ENCODE measurements at places on chromosomes 1 and 21.

- no peak for DNase-seq
These were observed 2.4 kb downstream of the DNAJC6 start for GRCh38 chr1:65311760-65312159.

DNA sequence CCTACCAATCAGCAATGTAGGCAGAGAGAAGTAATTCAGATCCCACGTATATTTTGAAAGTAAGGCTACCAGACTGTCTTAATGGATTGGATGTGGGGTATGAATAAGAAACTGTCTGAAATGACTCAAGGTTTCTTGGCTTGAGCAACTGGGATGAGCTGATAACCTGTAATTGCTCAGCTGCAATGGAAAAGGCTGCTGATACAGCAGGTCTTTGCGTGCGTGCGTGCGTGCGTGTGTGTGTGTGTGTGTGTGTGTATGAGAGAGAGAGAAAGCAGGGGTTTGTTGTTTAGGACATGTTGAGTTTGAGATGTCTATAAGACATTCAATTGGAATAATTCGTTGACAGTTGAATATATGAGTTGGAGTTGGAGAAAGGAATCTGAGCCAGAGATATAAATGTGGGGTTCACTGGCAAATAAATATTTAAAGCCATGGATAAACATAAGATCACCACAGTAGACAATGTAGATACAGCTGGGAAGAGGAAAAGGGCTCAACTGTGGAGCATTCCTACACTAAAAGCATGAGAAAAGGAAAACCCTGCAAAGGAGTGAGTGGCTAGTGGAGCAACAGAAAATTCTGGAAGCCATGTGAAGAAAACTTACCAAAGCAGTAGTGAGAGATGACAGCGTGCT lies 72.9 kb downstream of the UCHL5 start:
- DNase-seq: no peak

DNA sequence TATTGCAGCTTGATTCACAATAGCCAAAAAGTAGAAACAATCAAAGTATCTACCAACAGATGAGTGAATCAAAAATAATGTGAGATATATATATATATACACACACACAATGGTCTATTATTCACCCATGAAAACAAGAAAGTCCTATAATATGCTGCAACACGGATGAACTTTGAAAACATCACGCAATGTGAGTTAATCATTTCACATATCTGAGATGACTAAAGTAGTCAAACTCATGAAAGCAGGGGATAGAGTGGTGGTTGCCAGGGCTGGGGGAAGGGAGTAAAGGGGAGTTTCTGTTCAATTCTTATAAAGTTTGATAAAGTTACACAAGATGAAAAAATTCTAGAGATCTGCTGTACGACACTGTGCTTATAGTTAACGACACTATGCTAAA lies 1234.8 kb downstream of the MRPL39 start:
- no peak for DNase-seq

- no peak for DNase-seq
These were observed 100.2 kb upstream of the IPO9 start for GRCh38 chr1:201728731-201729130.

- DNase-seq: no peak
These were observed 157.9 kb downstream of the PEX14 start for GRCh38 chr1:10632691-10633090.

DNA sequence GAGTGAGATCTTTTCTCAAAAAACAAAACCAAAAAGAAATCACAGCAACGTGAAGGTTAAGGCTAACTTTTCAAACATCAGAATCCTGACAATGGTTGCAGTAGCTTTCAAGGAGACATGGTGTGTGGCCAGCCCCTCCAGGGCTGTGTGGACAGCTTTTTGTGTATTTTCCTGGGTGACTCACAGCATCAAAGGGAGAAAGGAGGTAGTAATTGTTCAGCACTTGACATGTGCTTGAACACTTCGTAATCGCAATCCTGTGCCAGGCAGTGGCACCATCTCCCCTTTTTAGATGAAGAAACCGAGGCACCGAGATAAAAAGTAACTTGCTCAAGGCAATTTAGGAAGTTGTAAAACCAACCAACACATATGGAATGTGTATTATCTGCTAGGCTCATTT lies 10.3 kb downstream of the NBL1 start:
- DNase-seq: no peak

- no peak for DNase-seq
These were observed 67.3 kb downstream of the URB2 start for GRCh38 chr1:229693129-229693900.

- DNase-seq: no peak
These were observed 7.7 kb downstream of the ATF6 start for GRCh38 chr1:161773791-161774190.

- DNase-seq: no peak
These were observed 688.8 kb downstream of the PLA2G4A start for GRCh38 chr1:187517546-187517945.

DNA sequence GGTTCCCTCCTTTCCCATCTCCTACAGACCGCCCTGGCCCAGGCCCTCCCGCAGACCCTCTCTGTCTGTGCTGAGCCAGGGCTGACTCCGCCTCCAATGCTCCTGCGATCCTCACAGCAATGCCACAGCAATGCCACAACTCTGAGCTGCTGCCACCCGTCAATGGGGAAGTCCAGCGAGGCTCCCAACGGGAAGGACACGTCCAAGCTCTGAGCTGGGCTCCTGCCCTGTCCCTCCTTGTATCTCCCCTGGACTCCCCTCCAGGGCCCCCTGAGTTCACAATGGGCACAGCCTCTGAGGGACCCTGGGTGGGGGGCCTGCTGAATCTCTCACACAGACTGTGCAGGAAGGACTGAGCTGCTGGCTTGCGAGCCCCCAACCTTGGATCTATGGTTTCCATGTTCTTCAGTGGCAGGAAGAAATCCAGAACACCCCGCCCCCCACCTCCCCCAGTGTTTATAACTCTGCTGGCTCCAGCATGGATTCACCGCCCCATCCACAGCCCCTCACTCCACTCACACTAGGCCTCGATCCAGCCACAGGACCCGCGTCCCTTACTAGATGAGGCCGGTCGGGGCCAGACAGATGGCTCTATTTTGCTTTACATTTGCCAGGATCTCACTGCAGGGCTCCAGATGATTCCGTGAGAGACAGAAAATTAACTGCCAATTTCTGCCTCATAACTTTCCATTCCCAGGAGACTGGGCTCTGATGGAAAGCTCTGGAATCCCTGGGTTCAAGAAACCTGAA lies 338.0 kb downstream of the MATN1 start:
- DNase-seq: no peak

GRCh38 chr1:110250008-110250407 lies 39.9 kb downstream of the KCNC4 start:
- DNase-seq: no peak

DNA sequence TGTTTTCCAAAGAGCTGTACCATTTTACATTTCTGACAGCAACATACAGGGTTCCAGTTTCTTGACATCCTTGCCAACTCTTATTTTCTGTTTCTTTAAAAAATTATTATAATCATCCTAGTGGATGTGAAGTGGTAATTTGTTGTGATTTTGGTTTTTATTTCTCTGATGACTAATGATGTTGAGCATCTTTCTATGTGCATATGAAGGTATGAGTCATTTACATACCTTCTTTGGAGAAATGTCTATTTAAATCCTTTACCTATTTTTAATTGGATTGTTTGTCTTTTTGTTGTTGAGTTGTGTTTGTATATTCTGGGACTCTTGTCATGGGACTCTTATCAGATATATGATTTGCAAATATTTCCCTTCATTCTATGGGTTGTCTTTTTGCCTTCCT lies 20.8 kb upstream of the MPC2 start:
- no peak for DNase-seq

DNA sequence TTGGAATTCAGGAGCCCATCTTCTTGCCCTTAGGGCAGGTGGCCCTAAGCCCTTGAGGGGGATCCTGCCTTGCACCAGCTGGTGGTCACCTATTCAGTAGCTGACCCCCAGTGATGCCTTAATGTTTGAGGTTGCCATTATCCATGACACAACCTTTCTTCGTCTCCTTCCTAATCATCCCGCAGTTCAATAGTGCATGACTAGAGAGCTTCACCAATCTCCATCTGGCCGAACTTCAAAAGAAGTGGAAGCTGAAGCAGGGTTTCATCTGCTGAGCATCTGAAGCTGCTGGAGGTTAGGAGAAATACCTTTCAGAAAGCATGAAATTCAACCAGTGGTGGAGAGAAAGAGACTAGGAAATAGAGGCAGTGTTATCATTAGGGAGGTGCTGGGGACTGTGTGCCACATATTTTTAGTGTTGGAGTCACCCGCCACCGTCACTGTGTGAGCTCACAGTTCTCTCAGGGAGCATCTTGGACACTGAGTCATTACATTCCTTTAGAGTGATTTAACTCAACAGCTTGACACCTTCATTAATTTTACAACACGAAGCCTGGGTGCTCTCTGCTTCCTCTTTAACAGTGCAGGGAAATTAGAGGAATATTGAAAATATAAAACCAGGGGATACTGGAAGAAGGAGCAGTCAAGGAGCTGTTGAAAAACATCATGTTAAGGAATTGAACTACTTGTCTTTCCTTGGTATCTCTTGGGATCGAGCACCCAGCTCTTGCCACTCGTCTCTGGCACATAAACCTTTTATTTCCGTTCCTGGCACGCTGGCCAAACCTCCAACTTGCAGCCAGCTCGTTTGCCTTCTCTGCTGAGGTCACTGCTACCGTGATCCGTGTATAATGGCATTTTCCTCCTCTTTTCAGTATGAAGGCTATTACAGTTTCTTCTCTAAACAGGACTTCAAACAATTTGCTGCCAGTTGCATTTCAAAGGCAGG lies 53.6 kb downstream of the PEX14 start:
- no peak for DNase-seq

GRCh38 chr1:15579683-15580047 lies 5.2 kb downstream of the AGMAT start:
- no peak for DNase-seq

- no peak for DNase-seq
These were observed 21.8 kb downstream of the KDM4A start for GRCh38 chr1:43671626-43672330.

DNA sequence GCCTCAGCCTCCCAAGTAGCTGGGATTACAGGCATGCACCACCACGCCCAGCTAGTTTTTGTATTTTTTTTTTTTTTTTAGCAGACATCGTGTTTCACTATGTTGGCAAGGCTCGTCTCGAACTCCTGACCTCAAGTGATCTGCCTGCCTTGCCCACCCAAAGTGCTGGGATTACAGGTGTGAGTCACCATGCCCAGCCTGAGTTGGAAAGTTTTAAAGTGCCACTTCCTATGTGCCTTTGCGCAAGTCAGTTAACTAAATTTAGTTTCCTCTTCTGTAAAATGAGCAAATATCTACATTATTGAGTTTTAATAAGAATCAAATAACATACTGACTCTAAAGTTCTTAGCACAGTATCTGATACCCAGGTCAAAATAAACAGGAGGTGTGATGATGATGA lies 12.4 kb downstream of the SLC19A2 start:
- DNase-seq: no peak

- no peak for DNase-seq
These were observed 52.2 kb upstream of the ARTN start for GRCh38 chr1:43881415-43881814.

DNA sequence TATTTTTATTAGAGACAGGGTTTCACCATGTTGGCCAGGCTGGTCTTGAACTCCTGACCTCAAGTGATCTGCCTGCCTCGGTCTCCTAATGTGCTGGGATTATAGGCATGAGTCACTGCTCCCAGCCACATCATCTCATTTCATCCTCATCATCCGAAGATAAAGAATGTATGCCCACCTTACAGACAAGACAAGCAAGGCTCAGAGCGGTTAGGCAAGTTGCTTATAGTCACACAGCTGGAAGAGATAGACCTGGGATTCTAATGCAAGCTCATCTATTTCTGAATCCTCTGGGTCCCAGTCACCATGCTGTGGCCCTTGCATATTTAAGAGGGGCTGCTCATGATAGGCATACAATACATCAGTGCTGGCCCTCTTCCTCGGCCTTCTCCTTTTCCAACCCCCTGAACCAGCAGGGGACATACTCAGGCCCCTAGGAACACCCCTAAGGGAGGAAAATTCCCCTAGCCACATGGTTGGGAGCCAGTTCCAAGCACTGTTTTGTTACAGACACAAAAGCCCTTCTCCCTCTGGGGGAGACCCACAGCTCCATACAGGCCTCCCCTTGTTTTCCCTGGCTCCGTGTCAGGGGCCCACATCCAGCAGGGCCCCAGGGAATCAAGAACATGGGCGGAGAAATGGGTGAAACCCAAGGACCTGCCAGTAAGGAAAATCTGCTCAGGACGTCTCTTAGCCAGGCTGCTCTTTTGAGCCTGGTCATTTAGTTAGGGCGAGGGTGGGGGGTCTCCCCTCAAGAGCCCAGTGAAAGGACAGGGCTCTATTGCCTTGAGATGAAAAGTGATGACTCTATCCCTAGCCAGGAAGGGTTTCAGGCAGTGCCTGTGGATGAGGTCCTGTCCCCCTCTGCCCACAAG lies 6.9 kb downstream of the CSRP1 start:
- DNase-seq: no peak

- no peak for DNase-seq
These were observed 41.9 kb downstream of the UCK2 start for GRCh38 chr1:165869343-165869742.

DNA sequence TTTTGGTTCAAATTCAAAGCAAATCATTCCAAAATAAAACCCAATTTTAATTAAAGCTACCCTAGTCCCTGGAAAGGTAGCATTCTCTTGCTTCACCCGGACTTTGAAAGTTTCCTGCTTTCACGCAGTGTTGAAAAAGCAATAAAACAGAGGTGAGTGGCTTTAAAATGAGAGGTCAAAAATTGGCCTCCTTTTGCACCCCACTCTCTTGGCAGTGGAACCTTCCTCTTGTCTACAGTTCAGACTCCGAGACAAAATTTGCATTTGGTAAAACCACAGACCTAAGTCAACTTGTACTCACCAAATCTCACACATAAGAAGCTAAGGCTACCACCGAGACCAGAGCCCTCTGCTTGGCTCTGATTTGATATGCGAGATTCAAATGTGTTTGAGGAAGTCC lies 252.7 kb downstream of the TTLL7 start:
- no peak for DNase-seq

Measured in stimulated activated CD8-positive, alpha-beta memory T cell treated with anti-CD3 and anti-CD28 coated beads, Interleukin-15, amount 100 ng/mL, for 4 hours (primary cell).